Activated CD4-positive, alpha-beta T cell treated with anti-CD3 and anti-CD28 coated beads, Interleukin-2, amount 50 U/mL, for 16 hours (primary cell): ENCODE measurements at places on chromosomes 1 and 21.

GRCh38 chr1:54615531-54616279, 7.6 kb downstream of the FAM151A start:
- no peak for DNase-seq

GRCh38 chr21:33478935-33479678, 667 bp downstream of the TMEM50B start:
- DNase-seq: peak; percentile 37

DNA sequence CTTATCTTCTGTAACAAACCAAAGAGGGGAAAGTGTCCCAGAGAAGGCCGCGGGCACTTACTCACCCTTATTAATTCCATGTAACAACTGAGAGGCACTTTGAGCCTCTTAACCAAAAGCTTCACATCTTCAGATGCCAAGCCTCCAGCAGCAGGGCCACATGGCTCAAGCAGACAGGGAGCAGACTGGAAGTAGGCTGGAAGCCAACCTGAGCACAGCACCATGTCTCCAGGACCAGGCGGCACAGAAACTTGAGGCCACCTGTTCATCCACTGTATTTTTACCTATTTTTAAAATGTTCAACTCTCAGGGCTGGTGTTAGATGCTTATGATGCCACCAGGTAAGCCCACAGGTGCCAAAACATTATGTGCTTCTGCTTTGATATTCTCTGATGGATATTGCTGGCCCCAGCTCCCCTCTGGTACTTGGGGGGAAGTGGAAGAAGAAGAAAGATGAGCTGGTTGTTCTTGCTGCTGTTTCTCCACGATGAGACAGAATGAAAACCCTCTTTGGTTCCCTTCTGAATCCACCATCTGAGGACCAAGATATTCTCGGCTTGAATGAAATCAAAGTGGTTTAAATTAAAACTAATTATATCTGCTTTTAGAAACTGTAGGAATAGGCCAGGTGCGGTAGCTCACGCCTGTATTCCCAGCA, 30.6 kb upstream of the SDE2 start:
- DNase-seq: no peak

GRCh38 chr1:231518485-231519034, 9.9 kb upstream of the TSNAX start:
- DNase-seq: no peak

DNA sequence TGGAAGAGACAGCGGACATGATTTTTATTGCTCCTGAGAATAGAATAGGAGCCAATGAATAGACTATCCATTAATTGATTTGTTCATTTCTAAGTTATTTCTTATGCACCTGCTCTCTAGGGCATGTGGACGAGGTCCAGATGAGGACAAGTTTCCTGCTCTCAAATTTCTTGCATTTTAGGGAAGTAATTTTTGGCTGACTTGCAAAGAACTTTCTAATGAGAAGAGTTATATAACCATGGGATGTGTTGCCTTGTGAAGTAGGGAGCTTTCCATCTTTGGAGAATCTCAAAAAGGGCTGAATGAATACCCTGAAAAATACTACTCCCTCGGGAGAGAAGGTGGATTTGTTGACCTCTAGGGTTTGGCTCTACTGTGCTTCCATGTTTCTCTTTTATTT, 243.0 kb downstream of the KIF26B start:
- no peak for DNase-seq
